CD14-positive monocyte (primary cell): ENCODE measurements at places on chromosomes 5 and 9.

DNA sequence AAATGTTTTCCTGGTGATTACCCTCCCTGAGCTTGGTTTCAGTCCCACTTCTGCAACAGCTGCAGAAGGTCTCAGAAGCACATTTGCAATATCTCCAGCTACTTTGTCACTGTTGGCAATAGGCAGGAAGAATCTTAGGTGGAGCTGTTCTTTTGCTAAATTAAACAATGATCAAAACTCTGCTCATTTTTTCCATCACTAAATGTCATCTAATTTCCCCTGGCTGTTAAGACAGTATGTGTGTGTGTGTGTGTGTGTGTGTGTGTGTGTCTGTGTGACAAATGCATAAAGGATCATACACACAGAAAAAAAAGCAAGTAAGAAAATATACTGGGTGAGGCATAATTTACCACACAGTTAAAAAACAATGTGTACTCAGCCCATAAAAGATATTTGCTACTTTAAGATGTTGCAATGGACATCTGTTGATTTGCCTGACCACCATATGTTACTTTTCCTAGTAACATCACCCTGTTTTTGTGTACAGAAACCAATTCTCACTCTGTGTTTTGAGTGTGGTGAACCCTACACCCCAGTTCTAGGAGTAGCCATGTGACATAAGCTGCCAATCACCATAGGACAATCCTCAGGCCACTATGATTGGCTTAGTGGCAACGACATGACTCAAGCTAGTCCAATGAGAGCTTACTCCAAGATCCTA, 572.6 kb upstream of the CLINT1 start:
- no peak for DNase-seq

DNA sequence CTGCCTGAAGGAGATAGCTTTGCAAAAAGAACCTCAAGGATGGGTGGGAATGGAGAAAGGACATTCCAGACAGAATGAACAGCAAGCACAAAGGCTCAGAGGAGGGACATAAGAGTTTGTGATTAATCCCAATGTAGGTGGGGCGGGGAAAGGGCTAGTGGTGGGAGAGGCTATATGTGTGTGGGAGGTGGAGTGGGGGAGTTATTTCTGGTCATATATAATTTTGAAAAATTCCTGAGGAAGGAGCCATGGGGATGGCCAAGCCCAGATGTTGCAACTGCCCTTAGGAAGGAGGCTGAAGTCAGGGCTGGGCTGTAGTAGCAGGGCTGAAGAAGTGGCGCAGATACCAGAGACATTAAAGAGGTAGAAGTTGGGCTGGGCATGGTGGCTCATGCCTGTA, 13.4 kb upstream of the CCL27 start:
- DNase-seq: no peak

DNA sequence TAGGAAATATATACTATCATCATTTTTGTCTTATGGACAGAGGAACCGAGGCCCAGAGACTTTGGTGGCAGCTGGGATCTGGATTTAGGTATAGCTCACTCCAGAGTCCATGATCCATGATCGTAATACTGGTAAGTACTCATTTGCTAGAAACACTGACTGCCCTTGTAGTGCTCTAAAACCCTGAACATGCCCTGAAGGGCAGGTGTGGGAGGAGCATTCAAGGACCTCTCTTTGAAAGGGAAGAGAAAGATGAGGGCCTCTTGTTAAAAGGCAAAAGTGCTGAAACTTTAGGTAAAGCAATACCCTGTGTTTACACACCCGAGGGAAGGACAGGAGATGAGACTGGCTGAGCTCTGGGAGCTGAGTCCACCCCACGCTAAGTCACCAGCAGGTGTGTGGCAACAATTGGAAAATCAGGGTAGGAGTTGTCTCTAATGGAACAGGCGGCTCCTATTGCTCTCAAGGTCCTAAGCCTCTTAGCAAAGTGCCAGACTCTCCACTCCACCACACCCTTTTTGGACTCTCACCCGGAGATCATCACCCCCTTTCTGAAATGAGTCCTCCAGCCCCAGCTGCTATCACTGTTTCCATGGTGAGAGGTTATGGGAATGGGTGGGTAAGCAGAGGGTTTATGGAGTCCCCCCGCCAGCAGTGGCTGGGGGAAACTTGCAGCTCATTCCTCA, 34.8 kb downstream of the TRPC7 start:
- DNase-seq: no peak

DNA sequence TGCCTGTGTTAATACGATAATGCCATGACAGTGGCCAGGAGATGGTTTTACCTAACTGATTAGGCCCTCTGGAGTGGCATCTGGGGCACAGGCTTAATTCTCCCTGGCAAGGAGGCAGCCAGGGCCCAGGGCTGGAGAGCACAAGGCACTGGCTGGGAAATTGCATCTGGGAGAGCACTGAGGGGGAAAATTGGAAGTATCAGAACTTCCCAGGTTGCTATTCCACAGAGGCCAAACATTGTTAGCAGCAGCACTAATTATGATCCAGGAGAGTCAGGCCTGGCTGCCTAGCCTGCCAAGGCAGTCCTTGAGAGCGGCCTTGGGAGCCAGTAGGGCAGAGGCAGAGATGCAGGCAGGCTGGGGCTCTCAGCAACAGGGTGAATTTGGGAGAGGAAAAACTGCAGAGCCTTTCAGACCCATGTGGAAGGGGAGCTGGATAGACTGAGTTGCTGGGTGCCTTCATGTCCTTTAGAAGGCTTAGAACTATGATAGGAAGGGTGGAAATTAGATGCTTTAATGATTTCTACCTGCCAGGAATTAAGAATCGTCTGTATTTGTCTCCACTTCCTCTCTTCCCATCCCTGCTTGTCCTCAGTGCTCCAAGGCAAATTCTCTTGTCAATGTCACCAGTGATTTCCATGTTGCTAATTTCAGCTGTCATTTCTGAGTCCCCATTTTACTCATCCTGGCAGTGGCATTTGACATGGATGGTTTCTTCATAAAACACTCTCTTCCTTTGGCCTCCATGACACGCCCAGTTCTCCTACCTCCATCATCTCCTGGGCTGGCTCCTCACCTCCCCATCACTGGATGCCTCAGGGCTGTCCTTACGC, 56.1 kb upstream of the HSPA9 start:
- DNase-seq: no peak

DNA sequence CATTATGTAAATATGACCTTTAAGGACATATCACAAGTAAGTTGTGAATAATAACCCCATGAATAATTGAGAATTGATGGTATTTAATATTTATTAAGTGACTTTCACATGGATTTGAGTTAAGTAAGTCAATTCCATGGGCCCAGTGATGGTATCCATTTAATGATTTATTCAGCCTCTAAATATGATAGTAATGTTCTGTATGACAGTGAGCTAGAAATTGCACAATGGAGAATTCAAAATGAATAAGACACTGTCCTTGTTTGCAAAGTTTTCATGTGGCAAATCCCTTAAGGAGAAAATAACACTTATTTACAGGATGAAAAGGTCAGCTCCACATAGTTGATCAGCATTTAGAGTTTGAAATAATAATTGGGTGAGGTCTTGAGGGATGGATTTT, 160.7 kb downstream of the PDE4D start:
- DNase-seq: no peak

DNA sequence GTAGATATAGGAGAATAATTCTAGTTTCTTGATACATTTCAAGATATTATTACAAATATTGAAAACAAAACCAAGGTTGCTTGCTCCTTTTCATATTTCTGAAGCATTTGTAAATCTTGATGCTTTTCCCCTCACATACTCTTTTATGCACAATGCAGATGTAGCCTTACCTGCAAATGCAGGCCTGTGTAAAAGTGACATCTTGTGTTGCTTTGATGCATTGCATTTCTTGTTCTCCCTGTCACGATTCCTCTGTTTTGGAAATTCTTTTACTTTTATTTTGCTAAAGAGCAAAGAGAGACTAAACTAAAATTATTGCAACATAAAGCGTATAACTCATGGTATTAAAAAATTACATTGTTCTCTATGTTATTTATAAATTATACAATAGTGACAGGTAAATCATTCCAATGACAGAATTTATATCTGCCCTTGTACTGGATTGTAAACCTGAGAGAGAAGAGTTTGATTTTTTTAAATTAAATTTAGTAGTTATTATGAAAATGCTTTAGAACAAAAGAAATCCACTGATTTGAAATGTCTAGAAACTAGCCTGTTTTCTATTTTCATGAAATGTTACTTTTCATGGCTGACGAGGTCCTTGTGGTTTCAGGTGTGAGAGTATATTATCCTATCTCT, 970.0 kb downstream of the MAT2B start:
- no peak for DNase-seq

GRCh38 chr5:99675974-99676373, 747.2 kb upstream of the CHD1 start:
- DNase-seq: no peak

DNA sequence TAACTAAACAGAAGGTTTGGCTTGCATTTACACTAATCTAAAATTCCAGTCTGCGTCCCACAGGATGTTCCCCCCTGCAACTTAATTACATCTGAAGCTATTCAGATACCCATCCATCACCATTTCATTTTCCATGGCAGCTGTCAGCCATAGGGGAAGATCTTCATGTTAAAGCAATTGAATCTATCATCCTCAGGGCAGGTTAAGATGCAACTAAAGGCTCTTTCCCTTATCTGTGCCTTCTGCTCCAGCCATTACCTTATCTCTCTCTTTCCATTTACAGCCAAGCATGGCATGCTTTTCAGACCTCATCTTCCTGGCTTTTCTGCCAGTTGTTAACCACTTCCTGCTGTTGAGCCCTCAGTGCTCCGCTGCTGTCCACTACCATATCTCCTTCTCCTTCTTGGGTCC, 15.8 kb upstream of the HACD4 start:
- no peak for DNase-seq

- no peak for DNase-seq
These were observed 25.9 kb downstream of the SUSD1 start for GRCh38 chr9:112149211-112149610.
